NCI-H226 (cell line): ENCODE measurements at places on chromosomes 11 and 22.

DNA sequence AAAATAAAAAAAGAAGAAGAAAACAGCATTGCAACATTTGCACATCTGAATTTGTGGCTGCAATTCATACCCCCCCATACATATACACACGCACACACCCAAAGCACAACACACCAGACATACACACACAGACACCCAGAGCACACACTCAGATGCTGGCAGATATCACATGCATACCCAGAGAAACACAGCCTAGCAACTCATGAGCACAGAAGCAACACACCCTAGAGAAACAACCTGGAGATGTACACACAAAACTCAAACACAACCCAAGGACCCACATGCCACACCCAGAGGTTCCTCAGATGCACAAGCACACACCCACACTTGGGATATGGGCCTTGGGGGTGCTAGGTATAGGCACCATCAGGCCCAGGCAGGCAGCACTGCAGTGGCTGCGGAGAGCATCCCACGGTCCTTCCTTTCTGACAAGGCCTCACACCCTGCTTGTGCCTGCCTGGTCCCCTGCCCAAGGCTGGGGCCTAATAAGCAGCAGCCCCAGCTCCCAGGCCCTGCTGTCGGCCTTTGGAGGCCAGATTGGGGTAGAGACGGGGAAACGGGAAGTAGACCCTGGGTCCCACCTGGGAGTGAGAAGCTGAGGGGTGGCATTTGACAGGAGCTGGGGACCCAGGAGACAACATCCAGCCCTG is 3.1 kb downstream of the CST6 start:
- DNase-seq: no peak

GRCh38 chr11:36015799-36016198 is 71.9 kb downstream of the LDLRAD3 start:
- no peak for DNase-seq

DNA sequence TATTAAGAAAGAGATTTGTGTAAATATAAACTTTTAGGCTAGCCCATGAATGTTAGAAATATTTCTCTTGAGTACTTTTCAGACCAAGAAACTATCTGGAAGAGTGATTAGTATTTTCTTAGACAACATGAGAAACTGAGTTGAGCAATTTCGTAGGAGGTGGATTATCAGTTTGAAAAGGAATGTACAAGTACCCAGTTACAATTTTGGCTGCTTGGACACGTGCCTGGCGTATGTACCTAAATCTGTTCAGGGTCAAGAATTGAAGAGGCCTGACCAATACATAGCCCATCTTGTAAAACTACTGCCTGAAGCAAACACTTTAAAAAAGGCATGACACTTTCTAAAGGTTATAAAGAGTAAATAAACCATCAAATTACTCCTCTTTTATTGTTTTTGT is 71.1 kb downstream of the CCDC73 start:
- peak; percentile 31 for DNase-seq

DNA sequence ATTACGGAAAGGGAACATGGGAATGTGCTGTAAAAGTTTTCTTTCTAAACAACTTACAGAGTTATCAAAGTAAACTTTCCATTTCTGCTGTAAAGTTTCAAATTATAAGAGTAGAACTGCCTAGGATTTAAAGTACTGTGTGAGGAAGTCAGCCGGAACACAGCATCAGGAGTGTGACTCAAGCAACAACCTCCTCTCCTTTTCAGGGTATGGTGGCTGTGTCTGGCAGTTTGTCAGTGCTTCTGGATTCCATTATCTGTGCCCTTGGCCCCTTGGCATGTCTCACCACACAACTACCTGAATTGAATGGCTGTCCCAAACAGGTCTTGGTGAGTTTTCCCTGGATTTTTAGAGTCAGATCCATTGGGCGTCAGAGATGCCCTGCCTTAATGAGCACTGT is 6.9 kb upstream of the TOM1 start:
- DNase-seq: no peak

- no peak for DNase-seq
Measured at GRCh38 chr11:12599408-12600143, 74.6 kb upstream of the TEAD1 start.

DNA sequence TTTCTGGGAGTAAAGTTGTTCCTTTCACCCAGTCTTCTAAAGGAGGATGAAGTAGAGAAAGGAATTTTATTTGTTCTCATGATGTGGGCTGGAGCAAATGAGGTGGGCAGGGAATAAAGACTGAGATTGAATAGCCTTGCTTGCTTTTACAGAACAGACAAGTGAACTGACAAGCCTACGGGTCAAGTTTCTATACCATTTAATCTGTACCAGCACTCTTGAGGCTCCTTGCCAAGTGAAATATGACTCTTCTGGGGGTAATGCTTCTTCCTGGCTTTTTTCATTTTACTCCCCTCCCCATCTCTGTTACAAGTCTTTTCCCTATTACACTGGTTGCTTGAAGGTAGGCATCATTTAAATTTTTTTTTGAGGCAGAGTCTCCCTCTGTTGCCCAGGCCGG is 54.8 kb downstream of the CSTPP1 start:
- DNase-seq: no peak

DNA sequence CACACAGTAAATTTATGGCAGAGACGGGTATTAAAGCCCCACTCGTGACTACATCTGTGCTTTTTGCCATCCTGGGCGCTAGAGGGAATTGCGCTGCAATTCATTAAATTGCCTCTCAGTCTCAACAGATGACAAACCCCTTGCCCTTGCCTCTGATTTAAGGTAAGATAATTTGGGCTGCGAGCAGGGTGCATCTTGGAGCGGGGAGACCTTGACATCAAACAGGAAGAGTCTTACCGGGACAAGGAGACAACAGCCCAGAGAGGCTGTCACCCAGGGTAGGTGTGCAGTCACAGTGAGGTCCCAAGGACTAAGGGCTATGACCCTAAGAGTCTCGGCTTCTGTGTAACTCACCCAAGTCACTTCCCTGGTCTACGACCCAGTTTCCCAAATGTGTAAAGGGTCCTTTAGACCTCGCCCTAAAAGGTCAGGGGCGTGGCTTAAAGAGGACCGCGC is 449 bp upstream of the TOM1 start:
- DNase-seq: no peak

- no peak for DNase-seq
Measured at GRCh38 chr22:21611210-21611977, 18.4 kb downstream of the YDJC start.

- DNase-seq: no peak
Measured at GRCh38 chr11:43996318-43996717, 51.5 kb upstream of the ACCSL start.

DNA sequence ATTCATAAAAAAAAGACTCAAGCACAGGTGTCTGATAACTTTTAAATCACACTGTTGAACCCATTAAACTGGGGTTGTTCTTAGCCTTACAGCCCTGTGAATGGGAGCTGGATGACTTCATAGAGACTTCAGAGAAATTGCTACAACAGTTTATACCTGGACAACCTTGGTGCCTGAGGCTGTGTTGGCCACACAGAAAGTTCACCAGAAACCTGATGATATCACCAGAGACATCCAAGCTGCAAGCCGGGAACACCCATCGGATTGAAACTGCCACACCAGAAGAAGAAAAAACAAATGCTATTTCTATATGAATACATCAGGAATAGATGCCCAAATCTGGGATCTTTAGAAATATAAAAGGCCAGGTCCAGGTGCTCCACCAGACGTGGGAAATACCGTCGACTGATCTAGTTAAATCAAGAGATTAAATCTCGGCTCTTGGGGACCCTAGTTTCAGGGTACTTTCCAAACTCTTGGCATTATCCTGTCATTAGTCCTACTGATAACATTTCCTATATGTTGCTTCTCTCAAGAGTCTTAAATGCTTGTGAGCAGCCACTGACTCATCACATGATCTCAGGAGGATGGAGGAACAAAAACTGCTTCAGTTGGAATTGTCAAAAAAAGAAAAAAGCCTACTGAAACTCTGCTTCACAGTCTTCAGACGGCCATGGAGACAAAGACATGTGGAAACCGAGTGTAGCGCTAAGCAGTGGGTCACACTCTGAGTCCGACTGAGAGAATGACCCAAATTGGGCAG is 28.6 kb upstream of the APOL5 start:
- no peak for DNase-seq

DNA sequence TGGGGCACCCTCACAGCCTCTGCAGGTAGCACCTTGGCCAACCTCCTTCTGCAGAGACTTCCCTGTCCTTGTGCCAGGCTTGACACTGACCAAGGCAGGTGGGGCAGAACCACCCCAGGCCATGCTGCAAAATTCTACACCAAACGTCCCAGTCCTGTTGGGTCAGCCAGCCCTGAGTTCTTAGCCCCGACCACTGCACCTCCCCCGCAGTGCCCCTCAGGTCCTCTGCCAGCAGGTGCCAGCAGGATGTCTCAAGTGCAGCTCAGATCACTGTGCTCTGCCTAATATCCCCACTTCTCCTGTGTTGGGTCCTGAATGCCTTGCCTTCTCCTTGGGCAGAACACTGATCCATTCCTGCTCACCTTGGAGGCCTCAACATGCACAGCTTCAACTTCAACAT is 999.7 kb downstream of the TBC1D22A start:
- DNase-seq: no peak

- no peak for DNase-seq
Measured at GRCh38 chr11:13434247-13435205, 28.5 kb downstream of the BTBD10 start.

GRCh38 chr11:73359930-73360742 is 16.1 kb upstream of the RELT start:
- no peak for DNase-seq

- DNase-seq: no peak
Measured at GRCh38 chr11:63896071-63896470, 20.9 kb downstream of the RCOR2 start.

GRCh38 chr22:50436015-50436830 is 38.6 kb downstream of the SBF1 start:
- no peak for DNase-seq

GRCh38 chr22:21858025-21858764 is 9.2 kb downstream of the MAPK1 start:
- no peak for DNase-seq

- no peak for DNase-seq
Measured at GRCh38 chr22:40430991-40431390, 60.6 kb downstream of the SGSM3 start.

GRCh38 chr11:133829566-133829965 is 15.7 kb downstream of the SPATA19 start:
- no peak for DNase-seq

DNA sequence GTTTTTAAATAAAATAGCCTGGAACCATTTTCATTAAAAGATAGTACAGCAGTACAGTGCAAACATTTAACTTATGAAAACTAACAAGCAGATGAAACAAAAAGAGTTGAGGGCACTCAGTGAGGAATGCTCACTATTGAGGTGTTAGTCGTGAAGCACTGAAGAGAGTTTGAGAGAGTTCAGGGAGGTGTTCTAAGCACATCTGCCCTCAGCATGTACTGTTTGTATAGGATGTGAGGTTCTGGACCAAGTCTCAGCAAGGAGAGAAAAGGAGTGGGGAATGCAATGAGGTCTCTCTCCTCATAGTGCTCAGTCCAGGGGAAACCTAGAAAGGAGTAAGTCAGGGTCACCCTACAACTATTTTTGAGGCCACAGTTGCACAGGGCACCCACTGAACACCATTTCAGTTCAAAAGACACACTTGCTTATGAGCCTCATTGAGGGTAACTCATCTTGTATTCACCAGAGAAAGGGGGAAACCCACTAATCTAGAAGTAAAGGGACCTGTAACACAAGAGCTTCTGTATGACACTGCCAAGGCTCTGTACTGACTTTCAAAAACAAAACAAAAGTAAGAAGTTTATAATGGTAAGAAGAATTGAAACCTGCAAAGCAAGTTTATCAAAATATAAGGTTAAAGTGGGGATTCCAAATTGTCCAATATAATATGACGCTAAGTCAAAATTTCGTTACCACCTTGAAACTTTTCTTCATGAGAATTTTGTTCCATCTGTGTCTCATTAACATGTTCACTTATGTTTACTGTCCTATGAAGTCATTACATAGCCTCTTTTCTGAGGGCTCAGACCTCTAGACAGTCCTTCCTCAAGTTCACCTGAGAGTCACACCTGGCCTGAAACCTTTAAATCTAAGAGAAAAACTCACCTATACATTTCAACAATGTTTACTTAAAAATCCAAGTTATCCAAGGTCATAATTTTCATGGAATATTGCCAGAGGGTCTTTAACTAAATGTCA is 275.3 kb downstream of the ETS1 start:
- no peak for DNase-seq

GRCh38 chr11:126419801-126420697 is 64.6 kb downstream of the ST3GAL4 start:
- no peak for DNase-seq

GRCh38 chr11:73316422-73316821 is 8.3 kb downstream of the ARHGEF17 start:
- no peak for DNase-seq

DNA sequence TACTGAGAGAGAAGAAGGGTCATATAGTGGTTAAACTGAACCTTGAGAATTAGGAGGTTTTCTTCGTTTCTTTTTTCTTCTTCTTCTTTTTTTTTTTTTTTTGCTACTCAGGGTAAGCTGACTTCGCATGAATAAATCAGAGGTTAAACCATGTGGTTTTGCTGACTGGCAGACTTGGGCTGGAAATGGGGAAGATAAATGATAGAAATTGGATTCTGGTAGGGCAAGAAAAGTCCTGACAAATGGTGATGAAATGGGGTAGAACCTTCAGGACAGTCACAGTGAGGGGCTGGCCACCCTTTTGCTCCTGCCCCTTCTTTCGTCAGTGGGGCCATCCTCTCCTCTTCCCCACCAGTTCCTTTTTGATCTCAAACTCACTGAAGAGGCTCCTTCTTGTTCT is 1.6 kb upstream of the SWAP70 start:
- DNase-seq: no peak

- DNase-seq: no peak
Measured at GRCh38 chr11:84780689-84781293, 846.4 kb downstream of the DLG2 start.

DNA sequence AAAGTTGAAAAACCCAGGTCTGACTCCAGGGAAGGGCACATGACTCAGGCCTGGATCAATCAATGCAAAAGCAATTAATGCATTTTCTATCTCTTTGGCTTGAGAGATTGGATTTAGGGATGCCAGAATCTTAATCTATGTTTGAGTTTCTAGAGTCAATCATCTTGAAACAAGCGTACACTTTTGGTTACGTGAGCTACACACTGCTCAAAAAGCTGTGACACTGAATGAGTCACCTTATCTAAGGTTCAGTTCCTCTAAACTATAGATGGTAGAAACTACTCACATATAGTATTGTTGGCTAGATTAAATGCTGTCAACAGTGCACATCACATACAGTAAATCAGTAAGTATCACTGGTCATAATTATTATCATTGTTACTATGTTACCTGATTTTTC is 24.2 kb downstream of the MRE11 start:
- no peak for DNase-seq

DNA sequence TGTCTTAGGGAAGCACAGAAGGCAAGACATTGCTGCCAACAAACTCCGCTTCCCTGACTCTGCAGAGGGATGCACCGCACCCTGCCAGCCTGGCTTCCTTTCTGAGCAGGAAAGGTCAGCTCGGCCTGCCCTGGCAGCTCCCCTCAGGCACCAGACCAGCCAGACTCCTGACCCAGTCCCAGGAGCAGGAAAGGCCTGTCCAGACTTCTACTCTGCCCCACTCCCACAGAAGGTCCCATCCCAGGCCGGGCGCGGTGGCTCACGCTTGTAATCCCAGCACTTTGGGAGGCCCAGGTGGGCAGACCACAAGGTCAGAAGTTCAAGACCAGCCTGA is 17.7 kb downstream of the ARRB1 start:
- DNase-seq: no peak

- no peak for DNase-seq
Measured at GRCh38 chr11:119513131-119513805, 90.3 kb upstream of the THY1 start.
